ENCODE measurements at places on chromosomes 5 and 9. TPM values are rescaled to one million over a fixed set of nuclear protein-coding genes. Genes with fewer than 3 reads are reported as not detected.

The TNFSF8 gene
- 21.7 TPM for total RNA-seq

DNA sequence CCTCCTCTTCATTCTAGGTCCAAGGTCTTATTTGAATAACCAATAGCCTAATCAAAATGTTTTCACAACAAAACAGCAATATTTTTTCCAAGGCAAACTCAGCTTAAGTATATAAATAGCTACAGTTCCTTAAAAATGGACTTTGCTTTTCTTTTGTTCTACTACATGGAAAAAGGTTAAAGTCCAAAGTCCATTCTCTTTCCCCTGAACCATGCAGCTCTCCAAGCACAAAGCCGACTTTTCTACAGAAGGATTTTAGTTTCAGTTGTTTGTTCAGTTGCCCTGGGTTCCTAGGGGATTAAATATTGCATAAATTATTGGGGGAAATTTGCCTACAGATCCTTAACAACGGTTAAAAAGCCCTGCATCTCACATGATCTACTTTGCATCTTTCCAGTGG is 677.0 kb upstream of the KLF4 start:
- no peak for DNase-seq

GRCh38 chr5:7391215-7391614 is 4.7 kb upstream of the ADCY2 start:
- DNase-seq = no peak

DNA sequence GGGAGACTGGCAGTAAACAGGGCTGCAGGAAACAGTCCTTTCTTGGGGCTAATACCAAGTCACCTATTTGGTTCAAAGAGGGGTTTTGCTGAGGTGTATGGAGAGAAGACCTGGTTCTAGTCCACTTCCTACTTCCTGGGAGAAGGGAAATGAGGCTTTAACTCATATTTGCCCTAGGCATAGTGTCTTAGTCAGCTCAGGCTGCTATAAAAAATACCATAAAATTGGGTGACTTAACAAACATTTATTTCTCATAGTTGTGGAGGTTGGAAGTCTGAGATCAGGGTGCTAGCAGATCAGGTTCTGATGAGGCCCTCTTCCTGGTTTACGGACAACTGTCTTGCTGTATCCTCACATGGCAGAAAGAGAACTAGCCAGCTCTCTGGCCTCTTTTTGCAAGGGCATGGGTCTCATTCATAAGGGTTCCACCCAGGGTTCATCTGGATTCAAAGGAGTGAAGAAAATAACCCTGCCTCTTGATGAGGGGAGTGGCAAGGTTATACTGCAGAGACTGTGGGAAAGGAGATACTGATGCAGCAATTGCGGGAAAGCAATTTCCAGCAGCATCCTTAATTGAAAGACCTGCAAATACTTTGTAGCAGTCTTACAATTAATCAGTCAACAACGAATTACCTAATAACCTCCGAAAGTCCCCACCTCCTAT is 40.5 kb downstream of the ANKDD1B start:
- no peak for DNase-seq

DNA sequence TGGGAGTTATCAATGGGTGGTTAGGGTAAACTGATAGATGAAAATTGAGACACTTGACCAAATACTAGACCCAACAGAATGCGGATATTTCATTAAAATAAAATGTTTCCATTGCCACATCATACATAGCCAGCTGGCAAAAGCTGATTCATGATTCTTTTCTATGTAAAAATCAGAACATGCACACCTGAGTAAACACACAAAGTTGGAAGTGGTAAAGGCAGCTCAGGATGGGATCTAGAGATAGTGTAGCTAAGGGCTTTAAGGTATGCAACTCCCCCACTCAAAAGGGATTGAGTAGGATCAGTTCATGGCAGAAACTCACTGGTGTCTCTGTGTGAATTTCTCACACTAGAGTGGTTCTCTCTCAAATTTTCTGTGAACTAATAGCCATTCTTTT is 541.1 kb upstream of the GRAMD2B start:
- DNase-seq = no peak

GRCh38 chr5:54760182-54760935 is 225.0 kb downstream of the ESM1 start:
- no peak for DNase-seq

- no peak for DNase-seq
Observed at GRCh38 chr9:112179816-112180215, 4.7 kb upstream of the SUSD1 start.

The CD274 gene
- 13.7 TPM for total RNA-seq

The CDKN2A gene
- total RNA-seq = 2.1 TPM

- DNase-seq = peak; percentile 59
Observed at GRCh38 chr9:111483439-111483857, 735 bp downstream of the ECPAS start.

The SV2C gene
- total RNA-seq = not detected

GRCh38 chr5:9207817-9208418 is 338.0 kb downstream of the SEMA5A start:
- no peak for DNase-seq

DNA sequence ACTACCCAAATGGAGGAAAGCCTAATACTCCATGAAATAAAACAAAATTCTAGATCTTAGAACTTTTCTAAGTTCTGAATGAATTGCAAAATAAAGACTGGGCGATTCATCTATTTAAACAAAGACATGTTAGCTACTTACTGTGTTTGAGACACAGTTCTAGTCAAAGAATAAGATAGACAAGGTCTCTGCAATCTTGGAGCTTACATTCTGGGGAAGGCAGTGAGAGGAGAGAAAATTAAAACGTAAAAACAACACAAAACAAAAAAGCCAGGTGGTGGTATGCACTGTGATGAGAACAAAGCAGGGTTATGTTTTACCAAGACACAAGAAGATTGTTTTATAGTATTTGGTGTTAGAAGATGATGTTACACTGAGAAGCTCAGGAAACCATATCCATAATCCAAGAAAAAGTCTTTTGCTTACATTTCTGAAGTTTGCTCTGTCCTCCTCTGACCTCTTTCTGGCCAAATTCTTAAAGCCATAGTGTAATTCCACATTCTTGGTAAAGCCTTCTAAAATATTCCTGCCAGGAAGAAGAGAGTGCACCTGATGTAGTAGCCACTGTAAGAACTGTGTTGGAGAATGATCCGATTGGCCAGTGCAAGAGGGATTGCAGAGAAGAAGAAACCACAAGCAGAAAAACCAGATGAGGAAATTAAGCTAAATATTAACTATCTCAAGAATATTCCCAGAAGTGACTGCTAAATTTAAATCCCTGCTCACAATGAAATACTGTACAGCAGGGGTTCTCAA is 218.4 kb downstream of the PCSK1 start:
- no peak for DNase-seq

DNA sequence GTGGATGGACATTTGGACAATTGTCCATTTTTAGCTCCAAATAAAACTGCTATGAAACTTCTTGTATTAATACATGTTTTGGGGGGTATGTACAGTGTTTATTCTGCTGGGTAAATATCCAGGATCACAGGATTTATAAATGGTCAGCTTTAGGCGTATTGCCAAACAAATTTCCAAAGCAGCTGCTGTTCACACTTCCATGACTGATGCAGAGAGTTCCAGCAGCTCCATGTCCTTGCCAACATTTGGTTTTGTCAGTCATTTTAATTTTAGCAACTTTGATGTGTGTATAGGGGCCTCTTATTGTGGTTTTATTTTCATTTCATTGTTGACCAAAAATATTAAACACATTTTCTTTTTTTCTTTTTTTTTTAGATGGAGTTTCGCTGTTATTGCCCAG is 9.8 kb upstream of the SUSD1 start:
- no peak for DNase-seq

GRCh38 chr5:25562656-25563055 is 917.9 kb upstream of the CDH10 start:
- no peak for DNase-seq

DNA sequence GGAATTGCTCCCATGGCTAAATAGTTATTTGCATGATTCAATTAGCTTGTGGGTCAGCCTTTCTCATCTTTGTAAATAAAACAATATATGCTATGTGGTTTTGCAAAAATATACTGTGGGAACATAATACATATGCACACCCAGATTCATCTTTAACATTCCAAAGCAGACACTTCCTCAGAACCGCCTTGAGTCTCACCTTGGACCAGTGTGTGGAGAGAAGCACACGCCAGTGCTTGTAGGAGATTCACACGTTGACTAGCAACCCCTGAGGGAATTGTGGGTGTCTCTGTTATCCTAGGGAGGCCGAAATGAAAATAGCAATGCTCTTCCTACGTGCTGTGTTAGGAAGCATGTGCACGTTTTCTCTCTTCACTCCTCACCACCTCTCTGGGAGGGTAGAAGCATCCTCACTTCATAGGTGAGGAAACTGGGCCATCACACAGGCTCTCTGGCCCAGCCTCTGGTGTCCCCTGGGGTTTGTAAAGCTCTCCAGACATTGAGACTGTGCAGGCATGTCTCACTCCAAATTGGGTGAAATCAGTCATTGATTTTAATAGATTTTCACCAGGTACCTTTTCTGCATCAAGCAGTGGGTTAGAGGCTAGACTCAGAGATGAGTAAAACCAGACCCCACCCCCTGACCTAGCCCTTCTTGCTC is 221.7 kb downstream of the PBX3 start:
- no peak for DNase-seq

The FOXD1 gene
- total RNA-seq = 1.5 TPM

- DNase-seq = no peak
Observed at GRCh38 chr9:93667627-93668026, 91.2 kb downstream of the PHF2 start.

The KIAA0825 gene
- 0.54 TPM for total RNA-seq

GRCh38 chr5:96008987-96009647 is 47.5 kb upstream of the ELL2 start:
- no peak for DNase-seq

GRCh38 chr5:37658440-37658839 is 181.4 kb downstream of the GDNF start:
- no peak for DNase-seq

- no peak for DNase-seq
Observed at GRCh38 chr9:81776834-81777233, 87.5 kb upstream of the TLE1 start.

The CATSPER3 gene
- total RNA-seq = 0.32 TPM
